GM19239 (cell line): ENCODE measurements at places on chromosomes 16 and 17.

- no peak for DNase-seq
Measured at GRCh38 chr17:75875940-75876189, 2.5 kb downstream of the TRIM47 start.

DNA sequence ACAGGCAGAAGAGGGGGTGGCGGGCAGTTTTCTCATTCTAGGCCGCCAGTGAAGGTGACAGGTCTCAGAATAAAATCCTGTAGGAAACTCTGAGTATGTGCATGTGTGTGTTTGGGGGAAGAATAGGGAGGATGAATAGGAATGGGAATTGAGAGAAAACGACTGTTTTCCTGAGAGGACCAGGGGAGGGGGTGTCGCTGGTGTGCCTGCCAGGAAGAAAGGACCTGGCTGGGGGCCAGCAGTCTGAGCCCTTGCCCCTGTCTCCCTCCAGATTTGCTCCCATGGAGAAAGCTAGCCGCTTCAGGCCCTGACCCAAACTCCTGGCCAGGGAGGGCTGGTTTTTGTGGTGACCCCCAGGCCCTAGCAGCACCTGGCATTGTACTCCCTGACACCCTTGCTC is 14.4 kb downstream of the C17orf50 start:
- DNase-seq, result no peak

DNA sequence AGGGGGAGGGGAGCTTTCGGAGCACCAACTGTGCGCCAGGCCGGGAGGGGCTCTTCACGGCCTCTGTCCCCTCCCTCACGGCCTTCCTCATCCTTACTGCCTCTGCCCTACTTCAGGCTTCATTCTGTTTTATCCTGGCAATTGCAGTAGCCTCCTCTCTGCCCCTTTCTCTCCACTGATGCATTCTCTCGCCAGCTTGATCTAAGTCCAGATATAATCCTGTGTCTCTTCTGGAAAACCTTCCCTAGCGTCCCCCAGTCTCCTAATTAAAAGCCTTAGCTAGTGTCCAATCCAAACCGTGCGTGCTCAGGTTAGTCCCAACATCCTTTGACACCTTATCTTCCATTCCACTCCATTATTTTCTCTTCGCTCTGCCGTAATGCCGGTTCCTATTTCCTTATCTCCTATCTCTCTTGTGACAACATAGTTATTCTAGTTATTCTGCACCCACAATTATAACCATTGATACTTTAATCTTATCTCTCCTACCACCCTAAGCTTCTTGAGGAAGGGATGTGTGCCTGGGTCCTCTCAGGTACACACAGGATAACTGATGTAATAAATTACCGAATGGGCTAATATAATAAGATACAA is 869 bp downstream of the ZNF48 start:
- no peak for DNase-seq

- no peak for DNase-seq
Measured at GRCh38 chr16:85611194-85611443, 2.0 kb upstream of the GSE1 start.

DNA sequence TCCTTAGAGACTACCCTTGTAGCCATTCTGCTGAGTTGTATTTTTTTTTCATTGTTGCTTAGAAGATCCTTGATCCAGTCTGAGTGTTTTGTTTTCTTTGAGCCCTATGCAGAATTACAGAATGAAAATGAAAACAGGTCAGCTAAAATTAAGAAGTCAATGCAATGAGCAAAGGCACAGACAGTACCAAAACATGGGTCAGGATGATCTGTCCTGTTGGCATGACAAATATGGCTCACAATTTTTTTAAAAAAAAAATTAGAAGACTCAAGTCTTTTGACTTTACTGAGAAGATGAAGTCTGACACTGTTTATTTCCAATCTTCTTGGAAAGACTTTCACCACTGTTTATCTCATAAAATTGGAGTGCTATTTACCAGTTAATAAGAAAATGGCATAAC is 32.4 kb downstream of the KCNJ16 start:
- no peak for DNase-seq

DNA sequence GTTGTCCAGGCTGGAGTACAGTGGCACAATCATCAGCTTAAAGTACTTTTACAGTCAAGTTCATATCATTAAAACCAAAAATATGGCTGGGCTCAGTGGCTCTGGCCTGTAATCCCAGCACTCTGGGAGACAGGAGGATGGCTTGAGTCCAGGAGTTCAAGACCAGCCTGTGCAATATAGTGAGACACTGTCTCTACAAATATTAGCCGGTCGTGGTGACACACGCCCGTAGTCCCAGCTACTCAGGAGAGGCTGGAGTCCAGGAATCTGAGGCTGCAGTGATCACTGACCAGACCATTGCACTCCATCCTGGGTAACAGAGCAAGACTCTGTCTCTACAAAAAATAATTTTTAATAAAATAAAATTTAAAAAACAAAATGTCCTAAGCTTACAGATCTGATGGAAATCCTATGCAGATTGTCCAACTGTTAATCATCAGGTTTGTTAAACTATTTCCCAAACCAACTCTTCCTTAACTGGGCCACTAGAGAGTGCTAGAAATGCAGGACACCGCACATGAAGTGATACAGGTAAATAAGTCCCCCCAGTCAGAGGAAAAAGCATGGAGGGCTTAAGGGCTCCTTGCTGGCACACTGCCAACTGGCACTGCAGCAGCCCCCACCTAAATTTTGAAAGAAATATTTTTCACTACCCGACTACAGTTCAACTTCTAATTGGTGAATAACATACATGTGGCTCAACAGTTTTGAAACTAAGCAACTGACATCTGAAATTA is 2.8 kb downstream of the USP22 start:
- no peak for DNase-seq

DNA sequence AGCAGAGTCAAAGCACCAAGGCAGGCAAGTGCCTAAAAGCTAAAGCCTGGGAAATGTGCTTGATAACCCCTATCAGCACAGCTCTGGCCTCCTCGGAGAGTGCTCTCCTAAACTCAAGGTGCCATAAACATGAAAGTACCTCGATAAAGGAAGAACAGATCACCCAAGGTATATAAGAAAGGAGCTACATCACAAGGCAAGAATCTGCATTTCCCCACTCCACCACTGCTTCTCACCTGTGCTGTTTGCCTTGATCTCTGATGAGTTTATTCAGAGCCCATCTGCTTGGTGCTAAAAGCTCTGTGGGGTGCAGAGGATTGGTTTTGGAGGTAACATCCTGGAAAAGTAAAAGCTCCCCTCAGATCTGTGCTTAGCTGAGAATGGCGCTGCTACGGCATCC is 449.5 kb upstream of the CDH5 start:
- DNase-seq, result no peak

DNA sequence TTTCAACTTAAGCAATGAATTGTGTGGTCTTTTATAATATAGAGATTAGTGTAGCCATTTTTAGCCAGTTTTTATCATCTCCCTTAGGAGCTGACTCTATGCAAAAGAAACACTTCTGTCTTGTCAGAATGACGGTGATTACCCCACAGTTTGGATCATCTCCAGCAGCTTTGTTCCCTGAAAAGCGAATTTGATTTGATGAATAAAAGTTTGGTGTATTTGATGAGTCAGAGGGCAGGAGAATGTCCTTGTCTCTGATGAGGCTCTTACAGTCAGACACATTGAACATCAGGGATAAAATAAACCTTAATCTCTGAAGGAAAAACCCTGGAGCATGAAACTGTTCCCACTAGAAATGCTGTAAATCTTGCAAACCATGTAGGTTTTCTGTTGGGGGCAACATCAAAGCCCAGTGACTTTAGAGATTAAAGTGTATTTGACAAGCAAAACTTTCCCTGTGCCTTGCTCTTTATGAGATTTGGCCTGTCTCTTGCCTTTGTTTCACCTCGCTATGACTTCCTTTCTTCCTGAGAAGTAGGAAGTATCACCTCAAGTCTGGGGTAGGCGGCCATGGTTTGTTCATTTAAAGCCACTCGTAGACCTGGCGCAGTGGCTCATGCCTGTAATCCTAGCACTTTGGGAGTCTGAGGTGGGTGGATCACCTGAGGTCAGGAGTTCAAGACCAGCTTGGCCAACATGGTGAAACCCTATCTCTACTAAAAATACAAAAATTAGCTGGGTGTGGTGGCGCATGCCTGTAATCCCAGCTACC is 209.3 kb downstream of the FTO start:
- DNase-seq, result no peak

DNA sequence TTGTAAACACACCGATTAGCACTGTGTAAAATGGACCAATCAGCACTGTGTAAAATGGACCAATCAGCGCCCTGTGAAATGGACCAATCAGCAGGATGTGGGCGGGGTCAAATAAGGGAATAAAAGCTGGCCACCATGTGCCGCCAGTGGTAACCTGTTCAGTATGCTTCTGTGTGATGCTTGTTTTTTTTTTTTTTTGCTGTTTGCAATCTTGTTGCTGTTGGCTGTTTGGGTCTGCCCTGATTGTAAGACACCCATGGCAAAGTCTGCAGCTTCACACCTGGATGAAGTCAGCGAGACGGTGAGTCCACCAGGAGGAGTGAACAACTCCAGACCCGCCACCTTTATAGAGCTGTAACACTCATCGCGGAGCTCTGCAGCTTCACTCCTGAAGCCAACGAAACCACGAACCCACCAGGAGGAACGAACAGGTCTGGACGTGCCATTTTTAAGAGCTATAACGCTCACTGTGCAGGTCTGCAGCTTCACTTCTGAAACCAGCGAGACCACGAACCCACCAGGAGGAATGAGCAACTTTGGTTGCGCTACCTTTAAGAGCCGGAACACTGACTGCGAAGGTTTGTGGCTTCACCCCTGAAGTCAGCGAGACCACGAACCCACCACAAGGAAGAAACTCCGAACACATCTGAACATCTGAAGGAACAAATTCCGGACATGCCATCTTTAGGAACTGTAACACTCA is 85.0 kb upstream of the MED9 start:
- no peak for DNase-seq

DNA sequence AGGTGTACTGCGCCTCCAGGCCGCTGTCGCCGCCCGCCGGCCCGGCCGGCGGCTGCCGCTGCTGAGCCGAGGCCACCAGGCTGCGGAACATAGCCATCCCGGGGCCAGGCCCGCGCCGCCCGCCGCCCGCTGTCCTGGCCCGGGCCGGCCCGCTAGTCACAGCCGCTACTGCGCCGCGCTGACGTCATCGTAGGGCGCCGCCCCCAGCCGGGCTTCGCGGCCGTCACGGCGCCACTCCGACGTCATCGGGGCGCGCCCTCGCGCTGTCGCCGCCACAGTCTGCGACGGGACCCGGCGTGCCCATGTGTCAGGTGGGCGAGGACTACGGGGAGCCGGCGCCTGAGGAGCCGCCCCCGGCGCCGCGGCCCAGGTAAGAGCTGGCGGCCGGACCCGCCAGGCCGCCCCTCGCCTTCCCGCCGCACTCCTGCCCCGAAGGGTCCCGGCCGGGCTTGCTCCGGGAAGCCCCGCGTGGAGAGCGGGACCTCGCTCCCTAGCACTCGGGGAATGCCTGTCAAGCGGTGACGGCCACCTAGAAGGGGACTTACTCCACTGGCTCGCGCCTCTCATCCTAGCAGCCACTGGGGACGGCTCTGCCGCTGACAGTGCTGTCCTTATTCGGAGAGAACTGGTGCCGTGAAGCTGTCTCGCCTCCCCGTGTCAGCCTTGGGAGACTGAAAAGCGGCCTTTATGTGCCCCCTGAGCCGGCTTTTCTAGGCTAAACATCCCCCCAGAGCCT is at the start of the genes CTU2 and RNF166:
Gene CTU2, plus strand, starts transcription at position 275 of the 736 bp plus-strand sequence. Its CDS starts 28 bp downstream, at position 303.
Gene RNF166, minus strand, starts transcription at position 180 of the 736 bp plus-strand sequence. Its CDS starts 83 bp downstream, at position 97.
- peak; percentile 99 for DNase-seq

DNA sequence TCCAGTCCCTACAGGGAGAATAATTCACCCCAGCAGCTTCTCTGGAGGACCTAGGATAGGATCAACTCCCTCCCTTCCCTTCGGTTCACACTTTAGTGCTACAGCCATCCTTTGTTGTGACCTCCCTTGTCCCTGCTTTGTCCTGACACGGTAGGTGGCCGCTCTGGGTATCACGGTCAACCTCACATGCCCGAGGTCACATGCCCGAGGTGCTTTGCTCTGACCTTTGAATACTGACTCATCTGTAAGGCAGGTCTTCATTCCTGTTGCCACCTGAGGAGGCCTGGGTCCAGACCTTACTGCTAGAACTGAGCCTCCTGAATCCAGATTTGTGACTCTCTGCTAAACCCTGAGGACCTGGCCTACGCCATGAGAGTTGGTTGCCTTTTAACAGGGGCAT is 19.7 kb downstream of the ALKBH5 start:
- DNase-seq, result no peak

DNA sequence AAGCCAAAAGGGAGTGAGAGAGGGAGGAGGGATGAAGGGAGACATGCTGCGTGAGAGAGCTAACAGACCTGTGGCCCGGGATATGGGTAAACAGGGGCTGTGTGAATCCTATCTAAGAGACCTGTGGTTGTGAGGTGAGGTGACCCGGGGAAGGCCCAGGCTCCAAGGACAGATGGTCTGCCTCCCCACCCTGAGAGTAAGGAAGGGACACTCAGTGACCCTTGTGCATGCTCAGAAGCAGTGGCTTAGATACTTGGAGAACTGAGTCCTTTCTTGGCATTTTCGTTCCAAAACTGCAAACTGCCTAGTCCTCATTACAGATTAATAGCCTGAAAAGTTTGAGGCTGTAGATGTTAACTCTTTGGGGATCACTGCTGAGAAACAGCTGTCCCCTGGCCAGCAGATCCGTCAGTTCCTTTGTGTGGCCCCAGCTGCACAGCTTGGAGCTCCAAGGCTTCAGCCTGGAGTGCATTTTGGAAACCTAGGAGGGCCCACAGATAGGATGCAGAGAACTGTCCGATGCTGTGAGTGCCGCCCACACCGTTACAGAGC is 121.6 kb downstream of the SMG6 start:
- DNase-seq, result no peak

GRCh38 chr17:57707892-57708291 is 37.2 kb downstream of the CCDC182 start:
- DNase-seq, result no peak

DNA sequence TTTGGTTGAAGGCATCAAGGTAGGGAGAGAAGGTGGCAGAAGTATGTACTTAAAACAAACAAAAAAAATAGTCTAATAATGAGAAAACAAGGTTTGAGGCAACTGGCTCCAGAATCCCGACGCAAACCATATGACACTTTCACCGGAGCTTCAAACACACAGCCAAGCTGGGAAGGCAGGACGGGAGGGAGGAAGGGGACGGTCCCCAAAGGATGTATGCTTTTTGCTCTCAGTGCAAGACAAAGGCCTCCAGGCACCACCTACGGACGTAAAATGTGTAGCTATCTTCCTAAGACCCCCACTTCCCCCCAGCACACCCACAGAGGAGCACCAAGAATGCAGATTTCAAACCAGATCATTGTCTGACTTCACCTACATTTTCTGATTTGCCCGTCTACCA is 102.3 kb downstream of the ZFHX3 start:
- no peak for DNase-seq

DNA sequence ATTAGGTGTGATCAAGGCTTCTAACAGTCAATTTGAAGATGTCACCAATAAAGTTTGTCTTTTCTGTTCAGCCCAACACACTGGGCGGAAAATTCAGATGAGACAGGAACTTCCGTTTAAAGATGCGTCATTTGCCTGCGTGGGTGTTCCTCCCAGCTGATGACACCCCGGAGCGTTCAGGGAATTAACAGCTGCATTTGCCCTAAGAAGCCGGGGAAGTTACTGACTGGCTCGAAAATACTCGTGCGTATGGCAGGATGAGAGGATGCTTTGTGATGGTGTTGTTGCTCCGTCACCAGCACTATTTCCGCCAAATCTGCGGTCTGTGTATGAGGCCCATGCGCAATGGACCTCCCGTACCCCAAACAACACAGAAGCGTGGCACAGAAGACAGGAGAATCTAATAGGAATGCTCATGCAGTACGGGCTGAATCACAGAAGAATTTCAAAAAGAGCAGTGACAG is 11.9 kb upstream of the PVALEF start:
- DNase-seq, result no peak
